BJ (cell line): ENCODE measurements at places on chromosomes 16 and 17. TPM values are rescaled to one million over a fixed set of nuclear protein-coding genes. Genes with fewer than 3 reads are reported as not detected.

KRT23 gene
- polyA plus RNA-seq, result 0.09 and 0.11 TPM in 2 replicates

CD7 gene
- polyA plus RNA-seq, result 0.06 and 0.22 TPM in 2 replicates

CDK3 gene
- polyA plus RNA-seq, result 3.7 and 5.6 TPM in 2 replicates

CFAP119 gene
- polyA plus RNA-seq, result 4.7 and 5.0 TPM in 2 replicates

C17orf113 gene
- polyA plus RNA-seq, result 0.07 and 0.11 TPM in 2 replicates

IGFBP4 gene
- polyA plus RNA-seq, result 816 and 1,200 TPM in 2 replicates

PIMREG gene
- 27.0 and 54.5 TPM in 2 replicates for polyA plus RNA-seq

CLEC3A gene
- not detected in 2 replicates for polyA plus RNA-seq

SLFN14 gene
- not detected in 2 replicates for polyA plus RNA-seq

PRAC2 gene
- 0.63 and 0.98 TPM in 2 replicates for polyA plus RNA-seq

- no peak for DNase-seq
Measured at GRCh38 chr17:79864617-79865250, 25.5 kb upstream of the CBX4 start.

- no peak for DNase-seq
Measured at GRCh38 chr17:21676281-21677111, 15.8 kb upstream of the KCNJ18 start.

- no peak for DNase-seq
Measured at GRCh38 chr17:40562838-40563219, 2.4 kb downstream of the CCR7 start.

GRCh38 chr16:46568472-46569230 is 52.5 kb downstream of the SHCBP1 start:
- no peak for DNase-seq

GRCh38 chr17:67359960-67360791 is 6.2 kb downstream of the PSMD12 start:
- no peak for DNase-seq

DNA sequence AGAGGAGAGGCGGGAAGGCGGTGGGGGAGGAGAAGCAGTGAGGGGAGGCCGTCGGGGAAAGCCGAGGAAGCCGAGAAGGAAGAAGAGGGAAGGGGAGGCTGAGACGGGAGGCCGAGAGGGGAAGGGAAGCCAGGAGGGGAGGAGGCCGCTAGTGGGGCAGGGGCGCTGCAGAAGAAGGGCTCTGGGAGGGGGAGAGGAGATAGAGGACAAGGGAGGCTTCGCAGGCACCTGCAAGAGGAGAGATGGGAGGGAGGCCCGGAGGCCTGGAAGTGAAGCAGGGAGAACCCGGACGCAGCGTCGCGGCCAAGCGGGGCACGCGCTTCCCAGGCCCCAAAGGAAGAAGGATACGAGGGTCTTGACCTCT is 2.3 kb downstream of the C17orf58 start:
- DNase-seq, result no peak

DNA sequence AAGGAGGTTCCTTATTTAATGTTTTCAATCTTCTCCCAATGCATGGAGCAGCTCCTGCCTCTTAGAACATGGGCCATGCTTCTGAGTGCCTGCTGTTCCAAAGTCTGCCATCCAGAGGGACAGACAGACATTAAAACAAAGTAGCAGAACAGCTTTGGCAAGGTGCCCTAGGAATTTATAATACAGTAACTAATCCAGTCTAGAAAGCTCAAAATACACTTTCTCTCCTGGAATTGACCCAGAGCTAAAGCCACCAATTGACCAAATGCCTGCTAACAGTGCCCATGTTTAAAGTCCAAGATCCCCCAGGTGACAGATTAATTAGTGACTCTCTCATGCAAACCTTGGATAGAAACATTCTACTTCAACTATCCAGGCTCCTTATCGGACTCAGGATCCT is 11.1 kb upstream of the CHRNE start:
- DNase-seq, result no peak

GRCh38 chr17:79295307-79295706 is 220.7 kb downstream of the ENGASE start:
- no peak for DNase-seq

GRCh38 chr16:11313493-11314308 is 31.6 kb upstream of the RMI2 start:
- no peak for DNase-seq

DNA sequence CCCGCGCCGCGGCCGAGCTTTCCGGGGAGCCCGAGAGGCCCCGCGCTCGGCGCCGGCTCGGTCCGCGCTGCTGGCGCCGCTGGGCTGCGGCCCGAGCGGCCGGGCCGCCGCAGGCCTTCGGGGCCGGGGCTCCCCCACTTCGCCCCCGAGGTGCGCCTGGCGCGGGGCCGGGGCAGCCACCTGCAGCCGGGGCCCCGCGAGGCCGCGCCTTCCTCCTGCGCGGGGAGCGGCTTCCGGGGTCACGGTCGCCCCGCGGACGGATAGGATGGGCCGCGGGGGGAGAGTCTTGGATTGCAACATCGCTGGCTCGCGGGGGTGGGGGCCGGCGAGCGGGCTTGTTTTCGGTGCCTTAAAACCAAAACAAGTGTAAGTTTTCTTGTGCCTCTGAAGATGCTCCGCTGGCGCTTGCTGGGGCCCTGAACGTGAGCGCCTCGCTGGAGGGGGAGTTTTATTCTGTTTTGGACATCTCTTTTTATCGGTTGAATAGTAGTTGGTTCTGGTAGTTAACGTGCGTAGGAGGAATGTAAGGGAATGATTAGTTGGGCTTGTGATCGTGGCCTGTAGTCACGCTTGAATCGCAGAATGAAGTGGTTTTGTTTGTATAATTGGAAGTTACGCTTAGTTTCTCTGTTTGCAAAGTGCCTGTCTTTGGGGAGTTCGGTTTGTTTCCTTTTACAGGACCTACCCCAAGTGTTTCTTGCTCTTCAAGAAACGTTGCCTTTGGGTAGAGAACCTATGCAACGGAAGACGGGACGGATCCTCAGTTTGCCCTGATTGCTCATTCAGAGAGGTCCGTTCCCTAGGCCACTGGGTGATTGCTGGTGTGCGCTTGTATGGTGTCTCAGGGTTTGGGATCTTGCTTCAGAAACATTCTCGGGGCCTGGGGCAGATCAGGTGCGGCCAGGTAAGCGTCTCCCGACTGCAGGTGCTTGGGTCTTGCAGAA is 724 bp downstream of the UBE2I start:
- DNase-seq, result no peak

DNA sequence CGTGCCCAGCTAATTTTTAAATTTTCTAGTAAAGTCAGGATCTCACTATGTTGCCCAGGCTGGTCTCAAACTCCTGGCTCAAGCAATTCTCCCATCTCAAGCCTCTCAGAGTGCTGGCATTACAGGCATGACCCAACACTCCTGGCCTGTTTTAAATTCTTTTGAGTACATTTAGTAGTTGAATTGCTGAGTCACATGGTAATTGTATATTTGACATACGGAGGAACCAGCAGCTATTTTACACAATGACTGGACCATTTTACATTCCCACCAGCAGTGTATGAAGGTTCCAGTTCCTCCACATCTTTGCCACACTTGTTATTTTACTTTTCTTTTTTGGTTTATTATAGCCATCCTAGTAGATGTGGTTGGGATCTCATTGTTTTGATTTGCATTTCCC is 43.6 kb downstream of the RHOT1 start:
- no peak for DNase-seq

DNA sequence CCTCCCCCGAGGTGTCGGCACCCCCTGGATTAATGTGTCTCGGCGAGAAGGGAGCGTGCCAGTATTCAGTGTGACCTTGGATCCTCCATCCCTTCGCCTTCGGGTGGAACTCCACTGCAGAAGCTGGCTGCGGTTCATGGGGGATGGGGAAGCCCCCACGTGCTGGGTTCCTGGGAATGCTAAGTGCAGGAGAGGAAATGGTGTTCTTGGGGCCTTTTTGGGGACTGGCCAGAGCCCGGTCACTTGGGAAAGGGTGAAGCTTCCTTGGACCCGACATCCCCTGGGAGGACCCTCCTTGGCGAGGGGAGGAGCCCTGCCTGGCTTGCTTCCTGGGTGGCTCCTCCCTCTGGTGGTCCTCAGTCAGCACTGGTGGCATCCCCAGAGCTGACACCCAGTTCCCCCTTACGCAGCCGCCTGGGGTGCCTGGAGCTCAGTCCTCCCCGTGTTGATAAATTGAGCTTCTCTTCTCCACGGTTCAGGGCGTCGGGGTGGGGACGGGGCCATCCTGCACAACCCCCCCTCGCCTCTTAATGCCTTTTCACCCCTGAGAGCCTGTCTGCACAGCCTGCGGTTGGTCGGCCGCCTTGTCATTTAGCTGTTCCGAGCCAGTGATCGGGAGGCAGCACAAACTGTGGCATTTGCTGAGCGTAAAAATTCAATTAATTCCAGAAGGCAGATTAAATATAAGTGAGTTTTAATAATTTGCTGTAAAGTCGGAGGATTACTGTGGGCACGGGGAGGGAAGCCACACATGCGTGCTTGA is 30.7 kb upstream of the GSE1 start:
- no peak for DNase-seq

GRCh38 chr17:69710926-69711325 is 296.4 kb downstream of the MAP2K6 start:
- DNase-seq, result no peak

DNA sequence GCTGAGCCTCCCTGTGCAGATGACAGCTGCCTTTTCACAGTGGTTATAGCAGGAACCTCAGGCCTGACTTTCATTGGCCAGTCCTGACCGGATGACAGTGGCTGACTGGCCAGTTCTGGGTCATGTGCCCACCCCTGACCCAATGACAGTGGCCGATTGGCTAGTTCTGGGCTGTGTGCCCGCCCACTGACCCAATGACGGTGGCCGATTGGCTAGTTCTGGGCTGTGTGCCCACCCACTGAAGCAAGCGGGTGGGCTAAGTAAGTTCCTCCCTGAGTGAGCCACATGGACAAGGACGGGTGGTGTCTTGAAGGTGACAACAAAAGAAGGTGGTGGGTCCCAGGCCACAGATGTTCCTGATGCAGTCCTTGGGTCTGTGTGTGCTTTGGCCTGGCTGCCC is 9.5 kb downstream of the DEF8 start:
- DNase-seq, result no peak

DNA sequence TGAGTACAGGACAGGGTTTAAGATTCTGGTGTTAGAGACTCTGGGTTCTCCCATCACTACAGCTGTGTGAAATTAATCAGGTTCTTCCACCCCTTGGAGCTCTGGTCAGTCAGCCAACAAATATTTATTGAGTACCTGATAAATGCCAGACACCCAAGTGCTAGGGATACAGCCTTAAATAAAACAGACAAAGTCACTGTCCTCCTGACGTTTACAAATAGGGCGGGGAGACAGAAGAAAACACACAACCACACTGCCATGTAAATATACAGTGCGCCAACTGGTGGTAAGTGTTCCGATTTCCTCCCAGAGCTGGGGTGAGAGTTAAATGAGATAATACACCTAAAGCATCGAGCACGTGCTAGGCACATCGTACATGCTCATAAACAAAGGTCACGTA is 121.0 kb downstream of the COPRS start:
- no peak for DNase-seq
